ENCODE measurements at places on chromosomes 2 and 18.
A peak's percentile ranks its signal among the peaks of the same experiment; 100 is the strongest.

DNA sequence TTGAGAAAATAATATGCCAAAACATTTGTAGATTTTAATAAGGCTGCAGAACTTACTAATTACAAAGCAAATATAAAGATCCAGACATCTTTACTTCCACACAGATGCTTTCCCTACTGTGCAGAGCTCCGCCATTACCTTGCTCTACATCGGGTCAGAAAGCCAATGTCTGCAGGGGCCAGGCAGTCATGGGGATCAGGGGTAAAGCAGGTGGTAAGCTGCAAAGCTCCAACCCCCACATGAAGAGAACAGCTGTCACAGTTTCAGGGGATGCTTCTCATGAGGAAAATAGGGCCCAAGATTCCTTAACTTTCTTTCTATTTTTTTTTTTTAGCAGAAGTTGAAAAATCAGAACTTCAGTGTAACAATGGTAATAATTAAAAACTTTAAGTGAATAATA is 102.7 kb downstream of the DCC start:
- H3K27ac ChIP-seq = no peak overlapping the region
- no peak overlapping the region for H3K4me3 ChIP-seq
- no peak for DNase-seq
- no peaks in the 10 kb centered on the region for H3K36me3 ChIP-seq
- no peaks in the 10 kb centered on the region for H3K27me3 ChIP-seq

DNA sequence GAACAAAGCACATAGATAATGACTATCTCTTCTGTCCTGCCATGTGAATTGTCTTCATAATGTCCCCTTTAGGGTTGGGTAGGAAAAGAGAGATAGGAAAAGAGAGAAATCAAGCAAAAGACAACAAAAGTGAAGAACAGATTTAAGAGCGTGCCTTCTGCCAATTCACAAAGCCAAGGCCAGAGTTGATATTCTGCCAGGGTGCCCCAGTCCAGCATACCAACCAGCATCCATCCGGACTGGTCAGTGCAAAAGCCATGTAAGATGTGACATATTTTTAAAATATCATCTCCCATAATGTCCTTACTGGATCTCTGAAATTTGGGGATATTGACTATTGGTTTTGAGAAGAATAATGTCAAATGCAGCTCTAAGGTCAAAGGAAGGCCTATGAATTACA is 35.7 kb upstream of the KLF7 start:
- DNase-seq = no peak
- no peaks in the 10 kb centered on the region for H3K4me1 ChIP-seq
- no peak overlapping the region for H3K4me3 ChIP-seq
- no peaks in the 10 kb centered on the region for H3K36me3 ChIP-seq

GRCh38 chr2:225328192-225328591 is 71.3 kb upstream of the NYAP2 start:
- no peak overlapping the region for H3K27ac ChIP-seq
- H3K27me3 ChIP-seq = no peaks in the 10 kb centered on the region
- H3K4me1 ChIP-seq = no peaks in the 10 kb centered on the region

- DNase-seq = no peak
- H3K4me3 ChIP-seq = no peak overlapping the region
- no peaks in the 10 kb centered on the region for H3K4me1 ChIP-seq
- no peaks in the 10 kb centered on the region for H3K36me3 ChIP-seq
- H3K27ac ChIP-seq = no peak overlapping the region
Observed at GRCh38 chr2:2681711-2682251, 350.7 kb upstream of the MYT1L start.

DNA sequence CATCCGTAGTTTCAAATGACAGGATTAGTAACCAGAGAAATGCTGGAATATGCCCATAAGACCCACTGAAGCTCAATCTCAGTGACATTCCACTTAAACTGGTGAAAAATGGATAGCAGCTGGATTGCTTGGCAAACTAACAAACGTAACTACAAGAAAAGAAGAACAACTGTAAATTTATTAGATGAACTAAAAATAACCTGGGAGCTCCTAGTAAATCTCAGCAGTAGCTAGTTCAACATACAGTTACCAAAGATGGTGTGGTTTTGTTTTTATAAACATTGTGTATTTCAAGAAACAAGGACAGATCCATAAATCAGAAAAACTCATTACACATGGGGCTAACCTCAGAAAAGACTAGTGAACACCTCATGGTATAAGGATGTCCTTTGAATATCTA is 531.9 kb downstream of the XIRP2 start:
- H3K36me3 ChIP-seq = no peaks in the 10 kb centered on the region
- peak; percentile 65 for DNase-seq
- H3K27me3 ChIP-seq = no peaks in the 10 kb centered on the region
- no peak overlapping the region for H3K4me3 ChIP-seq
- H3K27ac ChIP-seq = no peak overlapping the region

DNA sequence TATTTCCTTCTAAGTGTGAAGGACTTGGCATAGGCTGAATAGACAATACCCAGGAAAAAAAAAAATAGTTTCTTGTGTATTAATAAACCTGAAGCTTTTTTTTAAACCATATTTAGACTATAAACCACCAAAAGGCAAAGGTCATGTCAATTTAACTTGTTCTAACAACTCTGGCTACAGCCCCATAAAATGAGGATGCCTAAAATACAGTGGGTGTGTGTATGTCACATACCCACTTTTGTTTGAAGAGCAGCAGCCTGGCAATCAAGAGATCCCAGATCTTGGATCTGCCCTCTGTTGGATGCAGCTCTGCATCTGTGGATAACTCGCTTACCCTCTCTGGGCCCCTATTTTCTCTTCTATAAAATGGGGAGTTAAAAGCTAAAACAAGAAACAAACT is 65.4 kb downstream of the SATB2 start:
- DNase-seq = no peak
- no peak overlapping the region for H3K27ac ChIP-seq
- no peaks in the 10 kb centered on the region for H3K27me3 ChIP-seq
- no peak overlapping the region for H3K4me3 ChIP-seq
- no peaks in the 10 kb centered on the region for H3K4me1 ChIP-seq

DNA sequence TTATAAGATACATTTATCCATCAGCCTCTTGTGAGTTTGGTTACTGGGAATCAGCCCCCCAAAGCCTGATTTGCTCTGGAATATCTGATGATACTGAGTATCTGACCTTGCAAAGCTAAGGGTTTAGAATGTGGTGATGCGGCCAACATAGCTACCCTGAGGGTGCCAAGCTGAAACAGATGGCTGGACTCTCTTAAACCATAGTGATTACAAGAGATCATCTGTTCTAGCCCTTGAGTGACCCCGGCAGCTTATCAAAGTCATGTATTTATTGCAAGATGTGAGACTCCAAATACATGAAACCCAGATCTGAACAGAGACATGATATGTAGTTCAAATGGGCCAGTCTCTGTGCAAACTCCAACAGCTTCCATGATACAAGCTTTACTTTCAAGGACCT is 78.2 kb upstream of the CABLES1 start:
- H3K36me3 ChIP-seq = no peaks in the 10 kb centered on the region
- no peaks in the 10 kb centered on the region for H3K27me3 ChIP-seq
- no peak overlapping the region for H3K27ac ChIP-seq
- DNase-seq = no peak
- no peaks in the 10 kb centered on the region for H3K4me1 ChIP-seq

GRCh38 chr2:199602271-199602895 is 144.6 kb upstream of the SATB2 start:
- no peak overlapping the region for H3K27ac ChIP-seq
- DNase-seq = no peak
- H3K36me3 ChIP-seq = no peaks in the 10 kb centered on the region
- peaks cover 8% of the 10 kb centered on the region for H3K27me3 ChIP-seq
- no peak overlapping the region for H3K4me3 ChIP-seq
- H3K4me1 ChIP-seq = peaks cover 3% of the 10 kb centered on the region

GRCh38 chr2:12700989-12701388 is 15.7 kb upstream of the TRIB2 start:
- H3K27ac ChIP-seq = no peak overlapping the region
- H3K4me3 ChIP-seq = no peak overlapping the region
- peaks cover 3% of the 10 kb centered on the region for H3K4me1 ChIP-seq
- DNase-seq = peak; percentile 32
- H3K36me3 ChIP-seq = no peaks in the 10 kb centered on the region

GRCh38 chr18:1353025-1353424 is 448.4 kb downstream of the ADCYAP1 start:
- no peak for DNase-seq
- H3K4me1 ChIP-seq = no peaks in the 10 kb centered on the region
- no peak overlapping the region for H3K4me3 ChIP-seq
- no peak overlapping the region for H3K27ac ChIP-seq

GRCh38 chr2:165401285-165401852 is 68.1 kb upstream of the CSRNP3 start:
- peak; percentile 71 for DNase-seq
- H3K4me1 ChIP-seq = peaks cover 4% of the 10 kb centered on the region
- H3K27me3 ChIP-seq = peaks cover 3% of the 10 kb centered on the region
- H3K4me3 ChIP-seq = no peak overlapping the region
- no peak overlapping the region for H3K27ac ChIP-seq

- H3K27ac ChIP-seq = no peak overlapping the region
- no peaks in the 10 kb centered on the region for H3K27me3 ChIP-seq
- no peaks in the 10 kb centered on the region for H3K4me1 ChIP-seq
- DNase-seq = no peak
- H3K36me3 ChIP-seq = no peaks in the 10 kb centered on the region
Observed at GRCh38 chr18:67633939-67634338, 117.4 kb upstream of the DSEL start.

GRCh38 chr2:60125611-60126426 is 427.6 kb downstream of the BCL11A start:
- H3K4me3 ChIP-seq = no peak overlapping the region
- no peaks in the 10 kb centered on the region for H3K27me3 ChIP-seq
- H3K27ac ChIP-seq = no peak overlapping the region
- H3K4me1 ChIP-seq = no peaks in the 10 kb centered on the region
- no peak for DNase-seq

GRCh38 chr2:177212106-177212890 is at the start of gene HNRNPA3:
Gene HNRNPA3 (plus strand): TSS chr2:177212794. CDS start chr2:177212800, 6 bp downstream.
- peaks cover 5% of the 10 kb centered on the region for H3K36me3 ChIP-seq
- peaks cover 2% of the 10 kb centered on the region for H3K4me1 ChIP-seq
- DNase-seq = peak; percentile 99
- H3K27ac ChIP-seq = peak within 1 kb of the TSS; percentile 92
- no peaks in the 10 kb centered on the region for H3K27me3 ChIP-seq

- peak; percentile 91 for DNase-seq
- H3K4me3 ChIP-seq = no peak overlapping the region
- peak overlapping the region; percentile 68 for H3K27ac ChIP-seq
- H3K36me3 ChIP-seq = no peaks in the 10 kb centered on the region
- peaks cover 5% of the 10 kb centered on the region for H3K4me1 ChIP-seq
Observed at GRCh38 chr2:203782262-203782976, 76.0 kb downstream of the CD28 start.

- no peak overlapping the region for H3K4me3 ChIP-seq
- no peak overlapping the region for H3K27ac ChIP-seq
- DNase-seq = no peak
Observed at GRCh38 chr2:3646446-3646845, 11.6 kb upstream of the ALLC start.

GRCh38 chr2:196758474-196759377 is 40.8 kb downstream of the GTF3C3 start:
- H3K4me3 ChIP-seq = no peak overlapping the region
- H3K4me1 ChIP-seq = peaks cover 1% of the 10 kb centered on the region
- peaks cover 6% of the 10 kb centered on the region for H3K36me3 ChIP-seq
- H3K27me3 ChIP-seq = no peaks in the 10 kb centered on the region
- DNase-seq = peak; percentile 17

DNA sequence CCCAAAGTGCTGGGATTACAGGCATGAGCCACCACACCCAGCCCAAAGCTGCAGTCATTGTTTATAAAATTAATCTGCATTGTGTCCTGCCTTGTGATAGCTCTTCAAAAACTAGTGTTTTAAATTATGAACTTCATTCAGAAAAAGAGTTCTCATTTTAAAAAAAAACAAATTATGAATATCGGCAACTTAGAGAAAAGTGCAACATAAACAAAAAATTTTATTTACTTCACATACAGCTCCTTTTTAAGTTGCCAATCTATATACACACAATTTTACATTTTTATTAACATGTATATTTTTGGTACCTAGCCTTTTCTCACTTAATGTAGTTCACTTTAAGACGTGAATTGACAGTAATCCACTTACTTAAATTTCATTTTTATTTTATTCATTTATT is 46.9 kb downstream of the GEMIN6 start:
- no peak overlapping the region for H3K4me3 ChIP-seq
- no peak overlapping the region for H3K27ac ChIP-seq
- DNase-seq = no peak
- peaks cover 9% of the 10 kb centered on the region for H3K36me3 ChIP-seq
